ENCODE measurements at places on chromosomes 4 and X.

GRCh38 chr4:110618581-110619462, 4.1 kb downstream of the PITX2 start:
- no peak for DNase-seq

DNA sequence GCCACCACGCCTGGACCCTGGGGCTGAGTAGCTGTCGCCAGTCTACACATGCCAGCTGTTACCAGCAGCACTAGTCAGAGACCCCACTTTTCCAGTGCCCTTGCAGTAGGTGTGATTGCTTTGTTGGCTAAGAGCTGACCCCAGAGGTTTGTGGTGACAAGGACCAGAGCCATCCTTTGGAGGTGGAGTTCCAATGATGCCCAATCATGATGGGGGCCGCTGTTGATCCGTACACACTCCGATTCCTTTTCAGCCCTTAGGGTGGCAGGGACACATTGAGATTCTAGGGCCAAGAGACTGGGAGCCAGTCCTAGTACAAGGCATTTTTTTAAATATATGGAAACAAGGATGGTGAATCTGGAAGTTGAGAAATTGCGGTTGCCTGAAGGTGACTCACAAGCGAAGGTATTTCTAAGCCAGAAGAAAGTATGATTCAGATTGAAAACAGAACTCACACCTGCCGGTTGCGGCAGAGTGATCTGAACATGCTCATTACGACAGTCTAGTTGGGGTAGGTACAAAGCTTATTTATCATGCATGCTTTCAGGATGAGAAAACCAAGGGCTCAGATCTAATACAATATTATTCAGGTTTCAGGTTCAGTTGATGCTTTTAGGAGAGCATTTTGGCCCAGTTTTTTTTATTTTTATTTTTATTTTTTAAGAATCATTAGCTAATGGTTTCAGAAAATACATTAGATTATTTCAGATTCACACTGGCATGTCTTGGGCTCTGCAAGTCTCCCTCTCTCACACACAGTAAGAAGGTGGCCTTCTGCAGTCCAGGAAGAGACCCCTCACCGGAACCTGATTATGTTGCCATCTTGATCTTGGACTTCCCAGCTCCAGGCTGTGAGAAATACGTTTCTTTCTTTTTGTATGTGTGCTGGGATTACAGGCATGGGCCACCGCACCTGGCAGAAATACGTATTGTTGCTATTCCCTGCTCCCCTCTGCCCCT, 43.4 kb downstream of the SHROOM2 start:
- no peak for DNase-seq

- DNase-seq, result no peak
Measured at GRCh38 chr4:150781191-150781590, 199.2 kb downstream of the MAB21L2 start.

- no peak for DNase-seq
Measured at GRCh38 chrX:29143356-29143755, 556.1 kb downstream of the IL1RAPL1 start.

- no peak for DNase-seq
Measured at GRCh38 chrX:10415306-10416001, 204.9 kb downstream of the MID1 start.

DNA sequence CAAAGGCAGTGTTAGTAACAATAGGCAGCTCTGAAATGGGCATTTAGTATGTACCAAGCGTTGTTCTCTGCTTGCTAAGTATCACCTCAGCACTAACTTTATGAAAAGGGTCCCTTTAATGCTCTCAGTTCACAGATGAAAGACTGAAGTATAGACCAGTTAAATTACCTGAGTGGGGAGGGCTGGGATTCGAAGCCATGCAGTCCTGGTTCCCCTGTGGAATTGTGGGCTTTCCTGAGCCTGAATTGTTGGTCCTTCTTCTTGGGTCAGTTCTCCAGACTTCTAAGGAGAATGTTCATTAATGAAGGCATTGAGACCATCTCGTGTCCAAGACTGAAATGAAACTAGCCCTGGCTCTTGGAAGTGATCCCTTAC, 7.7 kb upstream of the PRDM8 start:
- no peak for DNase-seq

Data from stimulated activated CD4-positive, alpha-beta T cell treated with anti-CD3 and anti-CD28 coated beads, TNF-alpha, amount 100 ng/mL, for 1 hour (primary cell).